ENCODE measurements at places on chromosomes 12 and 14. TPM values are rescaled to one million over a fixed set of nuclear protein-coding genes. Genes with fewer than 3 reads are reported as not detected.

DNA sequence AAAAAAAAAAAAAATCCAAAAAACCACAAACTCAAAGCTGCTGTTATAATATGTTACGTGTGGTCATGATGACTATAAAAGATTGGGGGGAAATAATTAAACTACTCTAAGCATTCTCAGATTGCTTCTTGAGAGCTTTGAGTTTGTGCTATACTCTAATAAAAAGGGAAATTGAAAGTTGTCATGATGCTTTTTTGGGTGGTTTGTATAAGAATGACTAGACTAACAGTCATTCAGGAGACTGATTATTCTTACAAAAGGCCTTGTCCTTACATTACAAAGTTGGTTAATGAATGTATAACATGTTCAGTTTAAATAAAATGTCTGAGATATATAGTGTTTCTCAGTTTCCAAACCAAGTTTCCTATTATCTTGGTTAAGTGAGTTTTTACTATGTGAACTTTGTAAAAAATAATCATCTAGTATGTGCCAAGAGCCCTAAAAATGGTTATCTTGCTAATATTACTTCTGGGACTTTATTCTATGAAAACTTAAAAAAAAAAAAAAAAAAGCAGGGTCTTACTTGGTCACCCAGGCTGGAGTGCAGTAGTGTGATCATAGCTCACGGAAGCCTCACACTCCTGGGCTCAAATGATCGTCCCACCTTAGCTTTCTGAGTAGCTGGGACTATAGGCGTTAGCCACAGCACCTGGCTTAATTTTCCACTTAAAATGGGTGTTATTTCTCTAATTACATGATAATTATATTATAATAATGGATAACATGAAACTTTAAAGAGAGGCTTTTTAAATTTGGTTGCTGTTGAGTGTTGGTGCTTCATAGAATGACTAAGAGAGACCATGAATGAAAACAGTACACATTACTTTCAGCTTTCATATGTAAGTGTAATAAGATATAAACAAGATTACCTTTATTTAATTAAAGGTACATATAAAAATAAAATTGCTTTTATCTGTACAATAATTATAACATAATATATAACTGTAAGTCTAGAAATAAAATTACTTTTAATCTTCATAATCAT lies 459.6 kb upstream of the RGS6 start:
- peak; percentile 34 for DNase-seq

DNA sequence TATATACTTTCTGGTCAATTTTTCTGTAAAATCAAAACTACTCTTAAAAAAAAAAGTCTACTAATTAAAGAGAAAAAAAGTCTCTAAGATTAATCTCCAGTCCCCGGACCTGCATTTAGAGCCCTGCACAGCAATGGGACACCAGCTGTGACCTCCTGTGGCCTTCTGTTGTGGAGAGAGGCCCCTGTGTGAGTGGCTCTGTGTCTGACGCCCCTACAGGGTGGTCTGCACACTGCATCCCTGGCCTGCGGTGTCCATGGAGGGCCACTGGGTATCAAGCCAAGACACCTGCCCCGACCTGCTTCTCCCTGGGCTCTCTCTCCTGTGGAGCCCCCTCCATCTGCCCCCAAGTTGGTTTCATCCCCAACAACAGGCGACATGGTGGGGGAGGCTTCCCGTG lies 248.0 kb upstream of the DIO3 start:
- DNase-seq, result no peak

GRCh38 chr12:124913474-124914391 lies 717 bp downstream of the UBC start:
- DNase-seq, result peak; percentile 92

GRCh38 chr12:41486718-41487117 lies 298.6 kb downstream of the PDZRN4 start:
- no peak for DNase-seq

- DNase-seq, result no peak
Observed at GRCh38 chr14:30450631-30451545, 108.1 kb upstream of the G2E3 start.

DNA sequence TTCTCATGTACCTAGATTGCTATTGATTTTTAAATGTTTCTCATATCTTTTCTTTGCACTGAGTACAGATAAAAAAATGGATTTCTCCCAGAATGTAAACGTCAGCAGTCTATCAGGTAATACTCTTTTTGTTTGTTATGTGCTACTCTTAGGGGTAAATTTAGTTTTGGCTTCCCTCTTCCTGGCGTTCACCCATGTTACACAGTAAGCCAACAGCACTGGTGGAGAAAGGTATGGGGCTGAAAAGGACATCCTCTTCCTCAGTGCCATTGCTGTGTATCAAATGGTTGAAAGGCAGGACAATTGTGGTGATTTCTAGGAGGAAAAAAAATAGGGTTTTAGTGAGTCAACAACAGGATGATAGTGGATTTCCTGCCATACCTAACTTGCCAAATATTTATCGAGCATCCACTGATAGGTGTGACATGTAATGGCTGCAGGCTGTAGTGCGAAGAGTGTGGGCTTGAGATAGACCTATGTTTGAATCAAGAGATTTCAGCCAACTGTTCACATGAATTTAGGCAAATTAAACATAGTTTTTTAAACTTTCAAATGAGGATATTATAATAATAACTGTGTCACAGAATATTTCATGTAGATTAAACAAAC lies 7.5 kb downstream of the KLRF2 start:
- no peak for DNase-seq

DNA sequence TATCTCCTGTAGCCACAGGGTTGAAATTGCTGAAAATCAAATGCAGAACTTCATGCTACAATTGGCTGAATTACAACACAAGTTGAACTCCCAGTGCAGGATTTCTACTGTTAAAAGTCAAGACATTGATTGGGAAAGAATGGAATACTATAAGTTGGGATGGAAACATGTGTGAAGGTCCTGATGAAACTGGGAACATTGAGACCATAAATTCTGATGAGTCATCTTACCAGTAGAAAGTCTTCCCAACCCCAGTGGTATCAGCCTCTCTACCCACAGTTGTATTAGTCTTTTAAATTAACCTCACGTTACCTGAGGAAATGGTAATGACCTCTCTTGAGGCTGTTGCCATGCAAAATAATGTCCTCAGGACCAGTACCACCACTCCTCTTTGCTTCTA lies 27.4 kb upstream of the DYRK2 start:
- no peak for DNase-seq

GRCh38 chr12:122423258-122424165 lies 1.0 kb upstream of the CLIP1 start:
- DNase-seq, result no peak

DNA sequence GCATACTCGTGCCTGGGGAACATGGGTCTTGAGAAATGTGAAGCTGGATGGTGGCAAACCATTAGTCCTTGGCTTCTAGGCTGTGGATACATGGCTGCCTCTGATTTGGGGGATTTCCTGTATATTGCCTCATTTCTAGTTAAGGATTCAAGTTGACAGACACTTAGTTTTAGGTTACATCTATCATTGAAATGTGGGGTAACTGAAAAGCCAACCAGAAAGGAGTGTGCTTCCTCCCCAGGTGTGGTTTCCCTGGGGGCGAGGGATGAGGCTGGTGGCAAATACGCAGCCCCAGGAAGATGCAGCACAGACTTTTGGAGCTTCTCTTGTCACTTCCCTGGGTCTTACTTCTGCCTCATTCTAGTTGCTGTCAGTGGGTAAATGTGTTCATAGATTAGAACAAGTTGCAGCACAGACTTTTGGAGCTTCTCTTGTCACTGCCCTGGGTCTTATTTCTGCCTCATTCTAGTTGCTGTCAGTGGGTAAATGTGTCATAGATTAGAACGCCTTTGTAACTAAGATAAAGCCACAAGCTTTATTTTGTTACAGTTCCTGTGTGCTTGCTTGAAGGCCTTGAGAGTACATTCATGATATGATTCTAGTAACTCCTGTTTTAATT lies 85.1 kb downstream of the BORCS5 start:
- DNase-seq, result peak; percentile 54

The TWF1 gene
- 9.4 TPM for total RNA-seq

DNA sequence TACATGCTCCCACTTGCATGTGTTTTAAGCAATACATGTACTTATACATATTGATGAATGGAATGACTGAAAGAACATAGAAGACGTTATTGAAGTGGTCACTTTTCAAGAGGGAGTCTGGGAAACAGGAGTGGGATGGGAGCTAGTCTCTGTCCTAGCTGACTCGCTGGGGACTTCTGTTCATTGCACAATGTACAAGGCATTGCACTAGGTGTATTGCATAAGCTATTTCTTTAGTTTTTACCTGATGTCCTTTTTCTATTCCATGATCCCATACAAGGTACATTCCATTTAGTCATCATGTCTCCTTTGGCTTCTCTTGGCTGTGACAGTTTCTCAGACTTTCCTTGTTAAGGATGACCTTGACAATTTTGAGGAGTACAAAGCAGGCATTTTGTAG lies 4.0 kb upstream of the MYO1H start:
- no peak for DNase-seq

DNA sequence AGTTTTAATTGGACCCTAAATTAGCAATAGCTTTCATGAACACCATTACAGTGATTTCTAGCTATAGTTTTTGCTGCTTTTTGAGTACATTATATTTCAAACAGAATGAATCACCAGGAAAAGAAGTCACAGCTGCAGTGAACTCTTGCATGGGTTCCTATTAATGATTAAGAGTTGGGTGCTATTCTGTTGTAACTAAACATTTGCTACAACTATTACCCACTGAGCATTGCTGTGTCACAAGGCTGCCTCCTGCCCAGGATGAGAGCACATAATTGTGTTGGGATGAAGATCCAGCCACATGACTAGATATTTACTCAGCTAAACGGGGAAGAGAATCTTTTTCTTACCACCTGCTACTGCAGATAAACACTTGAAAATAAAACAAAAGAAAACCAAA lies 152.7 kb downstream of the GXYLT1 start:
- DNase-seq, result no peak

The KRT71 gene
- not detected for total RNA-seq

- DNase-seq, result no peak
Observed at GRCh38 chr12:93243689-93244513, 133.8 kb upstream of the NUDT4 start.

The KLRF1 gene
- under 0.01 TPM for total RNA-seq
